ENCODE measurements at places on chromosomes 3 and 15.

GRCh38 chr15:37751401-37751800 is 183.0 kb upstream of the TMCO5A start:
- DNase-seq = no peak

- DNase-seq = no peak
Measured at GRCh38 chr15:101024073-101024695, 105.0 kb downstream of the LRRK1 start.

DNA sequence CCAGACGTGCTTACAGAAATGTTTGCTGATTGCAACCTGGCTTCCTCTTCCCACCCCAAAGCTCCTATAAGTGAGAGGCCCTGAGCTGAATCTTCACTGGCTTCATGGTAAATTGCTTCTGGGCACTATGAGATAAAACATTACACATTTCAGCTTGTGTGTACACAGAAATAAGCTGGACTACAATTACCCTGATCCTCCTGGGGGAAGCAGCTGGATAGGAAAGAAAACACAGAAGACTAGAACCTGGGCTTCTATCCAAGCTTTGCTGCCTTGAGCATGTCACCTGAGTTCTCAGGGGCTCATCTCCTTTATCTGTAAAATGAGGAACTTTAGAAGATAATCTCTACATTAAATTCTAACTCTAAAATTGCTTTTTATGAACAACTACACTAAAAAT is 40.3 kb downstream of the THBS1 start:
- DNase-seq = peak; percentile 2

- peak; percentile 26 for DNase-seq
Measured at GRCh38 chr3:8456412-8456811, 45.2 kb upstream of the LMCD1 start.

- DNase-seq = no peak
Measured at GRCh38 chr3:58570851-58571250, 6.3 kb downstream of the FAM107A start.

DNA sequence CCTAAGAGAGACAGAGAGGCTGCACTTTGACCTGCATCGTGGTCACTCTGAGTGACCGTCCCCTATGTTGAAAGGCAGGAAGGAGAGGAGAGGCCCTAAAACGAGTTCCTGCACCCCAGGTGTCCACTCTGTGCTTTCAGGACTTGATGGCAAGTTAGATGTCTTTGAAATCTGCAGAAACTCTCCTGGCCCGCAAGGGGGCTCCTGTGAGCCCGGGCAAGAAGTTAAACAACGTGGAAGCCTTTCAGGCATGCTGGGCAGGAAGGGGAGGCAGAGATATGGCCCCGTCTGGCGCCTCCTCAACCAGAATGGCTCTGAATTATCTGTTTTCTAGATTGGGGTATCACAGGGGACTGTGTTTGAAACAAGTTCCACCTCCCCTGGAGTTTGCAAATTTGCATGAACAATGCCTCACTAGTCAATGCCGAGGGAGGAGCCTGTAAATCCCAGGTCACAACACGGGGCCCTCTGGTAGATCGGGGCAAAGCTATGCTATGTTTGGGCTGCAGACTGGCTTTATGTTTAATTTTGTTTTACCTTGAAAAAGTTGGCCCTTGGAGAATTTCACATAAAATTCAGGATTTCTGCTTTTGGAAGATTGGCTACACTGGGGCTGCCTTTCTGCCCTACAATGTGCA is 9.8 kb downstream of the CTXND1 start:
- no peak for DNase-seq

DNA sequence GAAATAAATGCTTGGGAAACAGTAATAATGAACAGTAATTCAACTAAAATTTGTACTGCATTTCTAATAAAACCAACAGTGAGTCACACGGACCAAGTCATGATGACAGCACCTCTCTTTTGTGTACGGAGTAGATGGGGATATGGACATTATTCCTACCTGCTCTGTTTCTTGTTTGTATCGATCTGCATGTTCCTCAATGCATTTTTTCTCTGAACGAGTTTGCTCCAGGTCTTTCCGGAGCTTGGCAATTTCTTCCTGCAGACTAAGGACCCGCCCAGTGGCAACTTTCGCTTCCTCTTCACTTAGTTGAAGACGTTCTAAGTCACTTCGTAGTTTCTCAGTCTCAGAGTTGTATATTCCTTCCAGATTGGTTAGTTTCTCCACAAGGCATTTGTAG is 74.4 kb upstream of the MYO5C start:
- DNase-seq = no peak

DNA sequence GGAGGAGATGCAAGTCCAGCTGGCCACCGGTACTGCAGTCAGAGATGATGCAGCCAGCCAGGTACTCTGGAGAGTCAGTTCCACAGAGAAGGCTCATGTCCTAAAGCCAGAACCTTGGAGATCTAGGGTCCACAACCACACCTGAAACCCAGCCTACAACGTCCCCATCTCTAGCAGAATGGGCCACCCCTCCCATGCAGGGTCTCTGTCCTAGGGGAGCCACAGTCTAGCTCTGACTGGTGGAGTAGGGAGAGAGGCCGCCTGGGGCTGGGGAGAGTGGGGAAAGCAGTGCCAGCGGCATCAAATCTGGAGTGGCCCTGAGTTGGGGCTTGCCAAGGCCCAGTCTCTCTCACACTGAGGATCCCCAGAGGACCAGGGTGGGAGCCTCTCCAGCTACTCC is 43.5 kb downstream of the PTH1R start:
- DNase-seq = no peak

GRCh38 chr15:71810256-71811035 is at the start of gene NR2E3:
TSS of gene NR2E3 (plus strand) at chr15:71810554. CDS start at chr15:71810744, 190 bp downstream.
- DNase-seq = no peak

GRCh38 chr3:121481106-121481880 is 64.5 kb downstream of the POLQ start:
- no peak for DNase-seq

GRCh38 chr3:38457111-38458003 is 3.7 kb downstream of the ACVR2B start:
- DNase-seq = no peak

- no peak for DNase-seq
Measured at GRCh38 chr3:172369590-172370259, 78.5 kb downstream of the GHSR start.

GRCh38 chr3:143810953-143811265 is 37.4 kb downstream of the SLC9A9 start:
- no peak for DNase-seq

GRCh38 chr3:165839296-165840076 is 2.3 kb upstream of the BCHE start:
- no peak for DNase-seq

Data from NCI-H2029 treated with DMSO at 0.1 percent for 48 hours (cell line).